Cerebellar nuclear complex (tissue), 1 donor: ENCODE measurements at places on chromosomes 12 and 14.

DNA sequence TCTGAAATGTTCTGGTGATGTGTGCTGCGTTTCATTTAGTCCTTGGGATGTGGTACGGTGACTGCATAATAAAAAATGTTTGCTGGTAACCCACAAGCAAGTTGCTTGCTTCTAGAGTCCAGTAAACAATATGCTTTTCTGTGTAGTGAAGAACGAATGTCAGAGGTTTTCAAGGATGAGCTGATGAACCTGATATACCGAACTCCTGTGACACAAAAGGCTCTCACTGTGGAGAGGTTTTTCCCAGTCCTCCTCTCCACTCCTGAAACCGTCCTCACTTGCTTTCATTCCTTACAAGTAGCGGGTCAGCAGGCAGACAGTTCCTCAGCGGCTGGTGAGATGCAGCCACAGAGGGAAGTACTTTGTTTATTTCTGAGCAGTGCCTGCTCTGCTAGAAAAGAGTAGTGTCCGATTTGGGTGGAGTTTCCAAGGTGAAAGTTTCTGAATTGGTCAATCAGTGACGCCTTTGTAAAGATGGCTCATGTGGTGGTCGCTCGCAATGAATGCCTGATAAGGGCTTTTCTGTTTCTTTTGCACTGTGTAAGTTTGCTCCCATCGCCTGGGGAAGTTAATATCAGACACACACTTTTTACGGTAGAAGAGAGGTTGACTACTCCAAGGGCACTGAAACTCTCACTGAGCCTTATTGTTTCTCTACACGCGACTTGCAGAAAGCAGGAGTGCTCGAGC is 3.0 kb downstream of the ETV6 start:
- no peak for DNase-seq

- DNase-seq: no peak
Observed at GRCh38 chr14:75553157-75553556, 25.3 kb upstream of the FLVCR2 start.

- DNase-seq: no peak
Observed at GRCh38 chr12:28807535-28807934, 341.5 kb upstream of the FAR2 start.

DNA sequence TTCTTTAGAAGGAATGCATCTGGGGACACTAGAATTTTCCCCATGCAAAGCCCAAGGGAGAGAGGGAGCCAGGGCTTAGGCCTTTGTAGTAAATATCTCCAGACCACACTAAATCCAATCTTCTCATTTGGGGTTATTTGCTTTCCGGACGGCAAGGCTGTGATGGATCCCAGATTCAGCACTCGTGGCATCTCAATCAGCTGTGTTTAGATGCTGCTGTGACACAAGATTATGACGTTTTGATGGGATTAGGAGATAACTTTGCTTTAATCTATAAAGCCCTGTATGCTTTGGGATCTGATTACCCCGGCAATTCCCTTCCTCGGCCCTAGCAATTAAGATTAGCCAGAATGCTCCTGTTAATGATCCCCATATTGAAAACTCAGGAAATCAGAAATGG is 686.7 kb upstream of the TBX3 start:
- DNase-seq: no peak

- DNase-seq: no peak
Observed at GRCh38 chr12:2958432-2959191, 585 bp upstream of the TEAD4 start.

DNA sequence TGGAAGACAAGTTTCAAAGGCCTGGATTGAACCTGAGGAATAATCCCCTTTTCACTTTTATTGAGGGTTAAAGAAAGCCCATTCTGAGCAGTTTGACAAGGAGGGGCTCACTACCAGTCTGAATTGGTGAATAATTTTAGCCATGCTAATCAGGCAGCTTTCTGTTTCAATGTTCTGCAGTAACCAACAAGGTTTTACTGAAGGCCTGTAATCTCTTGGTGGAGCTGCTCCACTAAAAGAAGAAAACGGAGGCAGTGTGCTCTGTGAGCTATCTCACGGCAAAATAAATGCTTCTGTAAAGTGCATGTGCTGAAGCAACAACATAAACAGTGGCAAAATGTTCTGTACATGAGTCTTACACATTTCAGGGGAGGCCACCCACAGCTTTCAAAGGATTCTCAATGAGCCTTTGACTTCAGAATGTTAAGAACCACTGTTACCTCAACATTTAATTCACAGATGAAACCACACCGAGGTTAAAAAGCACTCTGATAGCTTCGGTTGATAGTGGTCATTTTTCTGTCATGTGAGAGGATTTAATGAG is 111.2 kb downstream of the LRIG3 start:
- no peak for DNase-seq

DNA sequence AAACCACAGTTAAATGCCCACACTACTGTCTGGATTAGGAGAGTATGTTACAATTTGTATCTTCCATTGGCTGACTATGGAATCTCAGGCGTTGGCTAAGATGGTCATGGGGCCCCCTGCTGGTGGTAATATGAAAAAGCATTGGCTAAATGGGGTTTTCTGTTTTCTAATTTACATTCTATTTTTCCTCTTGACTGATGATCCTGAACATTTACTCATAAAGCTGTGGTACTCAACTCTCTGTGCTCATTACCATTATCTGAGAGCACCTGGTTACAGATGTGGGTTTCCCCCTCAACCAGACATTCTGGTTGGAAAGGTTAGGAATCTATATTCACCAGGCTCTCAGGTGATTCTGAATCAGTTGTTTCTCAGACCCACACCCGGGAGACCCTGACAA is 64.8 kb downstream of the WSCD2 start:
- no peak for DNase-seq

DNA sequence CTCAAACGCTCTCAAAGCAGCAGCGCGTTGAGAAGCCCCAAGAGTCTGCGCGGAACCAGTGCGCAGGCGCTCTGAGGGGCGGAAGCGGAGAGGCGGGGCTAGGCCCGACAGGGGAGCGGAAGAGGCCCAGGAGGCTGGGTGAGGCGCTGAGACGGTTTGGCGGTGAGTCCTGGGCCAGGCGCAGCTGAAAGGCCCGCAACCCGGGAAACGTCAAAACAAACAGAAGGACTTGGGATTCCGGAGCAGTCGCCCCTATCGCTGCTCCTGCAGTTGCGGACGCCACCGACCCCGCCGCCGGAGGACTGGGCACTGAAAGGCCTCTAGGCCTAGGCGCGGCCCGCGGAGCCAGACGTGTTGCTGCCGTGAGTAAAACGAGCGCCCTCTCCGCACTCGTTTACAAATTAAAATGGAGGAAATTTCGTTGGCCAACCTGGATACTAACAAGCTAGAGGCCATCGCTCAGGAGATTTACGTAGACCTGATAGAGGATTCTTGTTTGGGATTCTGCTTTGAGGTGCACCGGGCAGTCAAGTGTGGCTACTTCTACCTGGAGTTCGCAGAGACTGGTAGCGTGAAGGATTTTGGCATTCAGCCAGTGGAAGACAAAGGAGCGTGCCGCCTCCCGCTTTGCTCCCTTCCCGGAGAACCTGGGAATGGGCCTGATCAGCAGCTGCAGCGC is at the start of gene ATXN7L3B:
Gene ATXN7L3B (plus strand): TSS at position 129 of the 679 bp plus-strand sequence. CDS start 278 bp downstream, at position 407.
- no peak for DNase-seq

DNA sequence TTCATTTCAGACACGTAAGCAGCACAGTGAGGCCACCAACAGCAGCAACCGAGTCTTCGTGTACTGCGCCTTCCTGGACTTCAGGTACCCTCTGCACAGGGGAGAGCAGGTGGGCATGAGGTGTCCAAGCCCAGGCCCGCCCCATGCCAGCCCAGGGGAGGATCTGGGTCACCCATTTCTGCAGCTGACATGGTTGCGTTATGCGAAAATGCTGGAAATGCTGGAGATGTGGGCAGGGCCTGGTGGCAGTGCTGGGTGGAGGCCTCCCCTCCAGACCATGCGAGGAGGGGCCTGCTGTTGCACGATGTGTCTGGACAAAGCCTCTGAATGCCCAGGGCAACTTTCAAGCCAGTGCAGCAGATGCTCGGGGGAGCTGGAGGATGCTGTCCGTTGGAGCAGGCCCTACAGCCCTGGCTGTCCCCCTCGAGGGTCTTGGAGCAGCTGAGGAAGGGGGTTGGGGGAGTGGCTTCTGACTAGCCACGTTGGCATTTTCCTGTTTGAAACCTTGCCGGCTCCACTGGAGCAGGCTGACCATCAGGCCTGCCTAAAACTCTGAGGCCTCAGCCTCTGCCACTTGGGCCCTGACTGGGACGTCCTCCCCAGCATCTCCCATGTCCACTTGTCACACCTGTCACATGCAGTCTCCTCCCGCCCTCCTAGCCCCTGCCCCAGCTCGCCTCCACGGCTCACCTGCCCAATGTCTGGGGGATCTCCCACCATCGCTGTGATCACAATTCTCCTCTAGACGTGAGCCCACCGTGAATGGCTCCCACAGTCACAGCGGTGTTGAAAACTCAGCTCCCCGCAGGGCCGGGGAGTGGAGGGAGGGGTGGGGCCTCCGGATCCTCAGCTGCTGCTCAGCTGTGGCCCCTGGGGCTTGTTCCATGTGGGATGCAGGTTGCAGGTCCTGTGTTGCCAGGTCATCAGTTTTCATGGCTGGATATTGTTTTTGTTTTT is 123.4 kb downstream of the ADGRD1 start:
- no peak for DNase-seq

DNA sequence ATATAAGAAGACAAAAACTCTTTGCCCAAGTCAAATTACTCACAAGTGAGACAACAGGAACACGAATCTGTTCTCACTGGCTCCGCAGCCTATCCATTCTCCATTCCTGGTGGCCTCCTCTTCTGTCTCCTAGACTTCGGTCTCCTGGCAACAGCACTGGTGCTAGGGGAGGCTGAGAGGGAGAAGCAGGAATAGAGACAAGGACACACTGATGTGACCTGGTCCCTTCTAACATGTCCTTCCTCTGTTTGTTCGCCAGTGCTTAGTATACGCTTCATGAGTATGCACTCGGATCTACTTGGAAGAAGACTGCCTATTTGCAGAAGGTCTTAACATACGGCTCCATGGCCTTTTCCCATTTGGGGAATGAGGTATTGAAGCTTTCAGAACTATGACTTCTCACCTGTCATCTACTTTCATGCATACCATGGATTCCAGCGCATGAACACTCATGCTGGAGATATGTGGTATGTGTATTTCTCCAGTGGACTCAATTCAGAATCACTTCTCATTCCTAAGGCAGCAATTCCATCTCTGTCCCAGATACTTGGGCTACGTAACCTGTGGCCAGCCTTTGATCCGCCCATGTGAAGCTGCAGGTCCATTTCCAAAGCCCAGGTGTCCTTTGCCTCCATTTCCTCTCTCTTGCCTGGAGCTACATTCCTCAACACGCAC is 33.9 kb downstream of the BHLHE41 start:
- no peak for DNase-seq

DNA sequence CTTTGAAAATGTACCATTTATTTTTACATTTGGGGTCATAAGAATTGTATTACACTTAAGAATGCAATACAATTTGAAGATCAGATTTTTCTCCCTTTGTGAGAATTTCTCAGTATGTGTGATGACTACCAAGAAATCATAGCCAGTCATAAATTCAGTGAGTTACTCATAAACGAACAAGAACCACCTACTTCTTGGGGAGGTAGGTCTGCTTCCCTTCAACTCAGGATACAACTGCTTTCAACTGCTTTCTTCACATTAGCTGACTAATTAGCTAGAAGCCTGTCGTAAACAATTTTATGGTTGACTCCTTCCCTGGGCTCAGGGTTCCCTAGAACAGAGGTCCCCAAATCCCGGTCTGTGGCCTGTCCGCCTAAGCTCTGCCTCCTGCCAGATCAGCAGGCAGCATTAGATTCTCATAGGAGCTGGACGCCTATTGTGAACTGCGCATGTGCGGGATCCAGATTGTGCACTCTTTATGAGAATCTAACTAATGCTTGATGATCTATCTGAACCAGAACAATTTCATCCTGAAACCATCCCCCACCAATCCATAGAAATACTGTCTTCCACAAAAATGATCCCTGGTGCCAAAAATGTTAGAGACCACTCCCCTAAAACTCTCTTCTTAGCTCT is 3.7 kb downstream of the ANG start:
- DNase-seq: no peak

- DNase-seq: no peak
Observed at GRCh38 chr14:72883109-72883508, 10.8 kb downstream of the DPF3 start.

GRCh38 chr14:101547107-101547738 is 14.1 kb upstream of the DIO3 start:
- no peak for DNase-seq

- DNase-seq: no peak
Observed at GRCh38 chr14:36509069-36509917, 10.7 kb downstream of the NKX2-1 start.

DNA sequence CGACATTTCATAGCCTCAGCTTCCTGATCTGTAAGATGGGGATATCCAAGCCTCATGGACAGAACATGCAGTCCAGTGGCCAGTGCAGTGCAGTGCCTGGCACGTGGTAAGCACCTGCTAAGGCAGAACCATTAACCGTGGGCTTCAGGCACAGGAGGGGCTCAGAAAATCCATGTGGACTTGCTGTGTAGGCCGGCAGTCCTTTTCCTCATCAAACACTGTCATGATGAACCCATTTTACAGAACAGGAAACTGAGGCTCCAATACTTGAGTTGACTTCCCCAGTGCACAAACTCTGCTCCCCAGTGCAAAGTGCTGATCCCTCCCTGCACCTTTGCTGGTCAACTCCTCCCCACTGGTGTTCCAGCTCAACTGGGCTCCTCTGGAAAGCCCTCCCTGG is 18.0 kb downstream of the TRPV4 start:
- no peak for DNase-seq

- no peak for DNase-seq
Observed at GRCh38 chr14:22472466-22472865, 116.6 kb downstream of the DAD1 start.

DNA sequence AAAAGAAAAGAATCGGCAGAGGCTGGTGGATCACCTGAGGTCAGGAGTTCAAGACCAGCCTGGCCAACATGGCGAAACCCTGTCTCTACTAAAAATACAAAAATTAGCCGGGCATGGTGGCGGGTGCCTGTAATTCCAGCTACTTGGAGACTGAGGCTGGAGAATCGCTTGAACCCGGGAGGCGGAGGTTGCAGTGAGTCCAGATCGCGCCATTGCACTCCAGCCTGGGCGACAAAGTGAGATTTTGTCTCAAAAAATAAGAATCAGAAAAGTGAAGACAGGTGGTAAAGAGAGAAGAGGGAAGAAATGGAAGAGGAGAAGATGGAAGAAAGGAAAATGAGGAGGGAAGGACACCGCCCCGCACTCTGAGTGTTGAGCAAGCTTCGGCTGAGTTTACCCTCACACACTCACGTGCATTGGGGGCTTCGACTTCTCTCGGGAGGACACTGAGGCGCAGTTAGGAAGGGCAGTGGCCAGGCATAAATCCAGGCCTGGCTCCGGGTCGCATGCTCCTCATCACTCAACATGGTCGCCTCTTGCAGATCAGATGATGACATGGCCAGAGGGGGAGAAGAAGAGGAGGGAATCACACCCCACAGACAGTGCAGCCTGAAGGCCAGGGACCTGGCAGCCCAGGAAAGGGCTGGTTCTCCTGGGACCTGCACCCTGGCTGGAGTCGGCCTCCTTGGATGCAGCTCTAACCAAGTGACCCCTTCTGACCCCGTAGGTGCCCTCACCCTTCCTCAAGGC is 61.1 kb downstream of the PRMT8 start:
- DNase-seq: no peak

- no peak for DNase-seq
Observed at GRCh38 chr12:117466677-117467362, 105.4 kb upstream of the NOS1 start.

- no peak for DNase-seq
Observed at GRCh38 chr12:29547151-29547632, 49.7 kb upstream of the OVCH1 start.
